CD4-positive, alpha-beta T cell treated with Interleukin-4 for 4 hours (primary cell): ENCODE measurements at places on chromosomes 3 and 15.

DNA sequence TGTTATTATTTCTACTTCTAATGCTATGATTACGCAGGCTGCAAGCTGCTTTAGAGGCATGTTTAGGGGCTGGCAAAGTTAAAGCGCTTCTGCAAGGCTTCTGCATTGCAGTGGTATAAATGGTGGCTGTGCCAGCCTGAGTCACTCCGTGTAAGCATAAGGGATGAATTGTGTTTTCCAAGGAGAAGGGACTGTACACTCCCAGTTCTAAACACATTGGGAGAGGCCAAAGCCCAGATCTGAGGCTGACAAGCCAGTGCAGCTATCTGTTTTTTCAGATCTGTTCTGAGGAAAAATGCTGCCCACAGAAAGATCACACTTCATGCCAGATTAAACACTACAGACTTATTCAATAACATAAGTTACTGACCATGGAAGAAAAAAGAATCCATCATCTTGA, 83.8 kb downstream of the PRICKLE2 start:
- no peak for DNase-seq

GRCh38 chr3:32614956-32615355, 44.3 kb upstream of the DYNC1LI1 start:
- no peak for DNase-seq

- no peak for DNase-seq
Observed at GRCh38 chr15:52016316-52016715, 2.7 kb upstream of the MAPK6 start.

GRCh38 chr15:46409841-46410301, 775.0 kb downstream of the SQOR start:
- DNase-seq = no peak

GRCh38 chr3:114556657-114557213, 262.9 kb downstream of the TIGIT start:
- DNase-seq = no peak

DNA sequence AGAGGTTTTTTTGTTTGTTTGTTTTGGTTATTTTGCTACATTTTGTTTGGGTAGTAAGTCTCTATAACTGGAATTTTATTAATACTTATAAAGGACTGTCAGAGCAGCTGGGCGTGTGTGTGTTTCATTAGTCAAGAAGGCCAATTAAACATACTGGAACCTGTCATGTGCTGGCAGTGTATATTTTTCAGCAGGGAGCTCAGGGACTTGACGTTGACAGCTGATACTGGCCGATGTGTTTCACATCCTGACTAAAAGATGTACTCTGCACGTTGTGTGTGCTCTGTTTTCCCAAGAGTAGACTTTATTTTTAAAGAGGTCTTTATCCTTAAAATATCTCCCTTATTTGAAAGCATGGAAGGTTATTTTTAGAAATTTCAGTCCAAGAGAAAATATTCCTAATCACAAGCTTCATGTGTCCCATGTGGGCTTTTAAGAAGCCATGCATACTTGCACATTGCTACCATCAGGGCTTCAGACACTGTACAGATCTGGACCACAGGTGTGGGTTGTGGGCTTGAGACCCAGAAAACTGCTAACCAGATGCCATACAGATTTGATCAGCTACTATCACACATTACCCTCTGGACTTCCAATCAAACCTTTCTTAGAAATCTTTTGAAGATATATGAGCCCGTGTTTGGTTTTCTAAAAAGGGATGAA, 135.9 kb downstream of the FEZF2 start:
- DNase-seq = no peak

GRCh38 chr3:177994976-177995375, 541.3 kb upstream of the KCNMB2 start:
- no peak for DNase-seq

DNA sequence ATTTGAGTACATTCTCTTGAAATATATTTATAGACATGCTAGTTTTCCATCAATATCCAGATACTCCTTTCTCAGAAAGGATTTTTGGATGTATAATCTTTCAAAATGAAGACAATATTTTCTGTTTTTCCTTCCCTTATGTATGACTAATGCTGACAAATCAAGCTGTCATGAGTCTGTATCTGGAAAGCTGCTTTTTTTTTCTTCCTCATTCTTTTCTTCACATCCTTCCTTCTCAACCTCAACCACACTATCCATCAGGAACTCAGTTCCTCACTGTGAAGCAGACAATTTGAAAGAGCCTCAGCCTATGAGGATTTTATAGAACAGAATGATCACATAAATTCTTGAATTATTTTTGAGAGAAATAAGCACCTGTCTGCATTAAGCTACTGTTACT, 335.9 kb upstream of the EPHA6 start:
- DNase-seq = no peak

DNA sequence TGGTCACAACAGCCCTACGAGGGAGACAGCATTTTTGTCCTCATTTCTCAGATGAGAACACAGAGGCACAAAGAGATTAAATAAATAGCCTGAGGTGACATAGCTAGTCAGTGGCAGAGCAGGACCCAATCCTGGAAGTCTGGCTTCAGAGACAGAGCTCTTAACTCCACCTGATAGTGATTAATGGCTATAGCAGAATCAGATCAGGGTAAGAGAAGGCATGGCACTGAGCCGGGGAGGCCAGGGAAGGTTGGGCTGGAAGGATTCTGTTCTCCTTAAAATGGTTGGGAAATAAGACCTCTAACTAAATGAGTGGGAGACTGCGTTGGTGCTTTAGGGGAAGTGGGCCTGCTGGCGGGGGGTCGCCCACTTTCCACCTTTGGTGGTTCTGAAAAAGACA, 104.5 kb downstream of the VGLL4 start:
- no peak for DNase-seq

GRCh38 chr3:79361748-79362378, 405.9 kb downstream of the ROBO1 start:
- DNase-seq = no peak

DNA sequence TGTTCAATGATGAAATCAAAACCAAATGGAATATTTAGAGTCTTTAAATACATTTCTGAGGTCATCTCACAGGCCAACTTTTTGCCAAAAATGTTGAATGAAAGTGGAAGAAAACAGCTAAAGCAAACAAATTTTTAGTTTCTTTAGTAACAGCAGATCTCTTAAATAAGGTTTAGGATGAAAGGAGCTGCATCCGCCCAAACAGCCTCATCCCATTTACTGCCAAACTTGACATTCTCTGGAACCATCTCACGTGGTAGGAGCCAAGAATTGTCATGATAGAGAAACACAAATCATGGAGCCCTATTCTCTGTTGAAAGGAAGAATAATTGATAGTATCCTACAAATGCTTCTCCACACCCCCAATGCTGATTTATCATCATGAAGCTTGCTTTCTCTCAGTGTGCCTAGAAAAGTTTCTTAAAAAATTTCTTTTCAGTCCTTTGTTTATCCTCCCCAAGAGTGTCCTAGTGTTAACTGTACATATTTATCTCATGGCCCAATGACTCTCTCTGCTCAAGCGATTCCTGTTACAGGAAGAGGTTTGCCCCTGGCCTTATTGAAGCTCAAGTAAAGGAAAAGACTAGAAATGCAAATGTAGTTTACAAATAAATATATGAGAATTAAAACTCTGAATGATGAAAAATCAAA, 23.4 kb downstream of the SLC9A9 start:
- DNase-seq = no peak
